ENCODE measurements at places on chromosomes 5 and 9.

- DNase-seq, result no peak
Observed at GRCh38 chr5:96649251-96649662, 12.9 kb upstream of the CAST start.

- no peak for DNase-seq
Observed at GRCh38 chr5:32055891-32056866, 117.9 kb downstream of the GOLPH3 start.

- DNase-seq, result no peak
Observed at GRCh38 chr5:168184103-168184502, 107.3 kb upstream of the WWC1 start.

- no peak for DNase-seq
Observed at GRCh38 chr5:180590543-180591310, 572 bp downstream of the SCGB3A1 start.

GRCh38 chr9:3951161-3951665 is 348.7 kb downstream of the GLIS3 start:
- no peak for DNase-seq

GRCh38 chr5:43336159-43336558 is 22.9 kb upstream of the HMGCS1 start:
- no peak for DNase-seq

- no peak for DNase-seq
Observed at GRCh38 chr9:109780453-109781033, 545 bp downstream of the PALM2AKAP2 start.

- DNase-seq, result no peak
Observed at GRCh38 chr5:157323107-157323706, 57.3 kb downstream of the CYFIP2 start.

GRCh38 chr5:66744040-66744439 is 147.8 kb downstream of the MAST4 start:
- DNase-seq, result no peak

DNA sequence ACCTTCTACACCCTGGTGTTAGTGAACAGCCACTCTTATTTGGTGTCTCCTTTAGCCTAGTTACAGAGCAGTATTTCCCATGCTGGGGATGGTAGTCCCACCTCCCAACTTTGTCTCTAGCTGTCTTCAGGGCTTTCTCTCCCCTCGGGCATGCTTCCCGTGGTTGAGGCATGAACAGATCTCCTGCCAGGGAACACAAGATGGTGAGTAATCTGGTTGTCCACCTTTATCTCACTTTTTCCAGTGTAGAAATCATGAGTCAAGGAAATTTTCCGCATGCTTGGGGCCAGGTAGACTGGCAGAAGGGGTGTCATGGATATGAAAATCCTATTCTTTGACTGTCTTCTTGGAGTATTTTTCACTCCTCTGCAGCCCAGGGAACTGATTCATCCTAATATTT is 532.9 kb downstream of the ANXA1 start:
- no peak for DNase-seq

DNA sequence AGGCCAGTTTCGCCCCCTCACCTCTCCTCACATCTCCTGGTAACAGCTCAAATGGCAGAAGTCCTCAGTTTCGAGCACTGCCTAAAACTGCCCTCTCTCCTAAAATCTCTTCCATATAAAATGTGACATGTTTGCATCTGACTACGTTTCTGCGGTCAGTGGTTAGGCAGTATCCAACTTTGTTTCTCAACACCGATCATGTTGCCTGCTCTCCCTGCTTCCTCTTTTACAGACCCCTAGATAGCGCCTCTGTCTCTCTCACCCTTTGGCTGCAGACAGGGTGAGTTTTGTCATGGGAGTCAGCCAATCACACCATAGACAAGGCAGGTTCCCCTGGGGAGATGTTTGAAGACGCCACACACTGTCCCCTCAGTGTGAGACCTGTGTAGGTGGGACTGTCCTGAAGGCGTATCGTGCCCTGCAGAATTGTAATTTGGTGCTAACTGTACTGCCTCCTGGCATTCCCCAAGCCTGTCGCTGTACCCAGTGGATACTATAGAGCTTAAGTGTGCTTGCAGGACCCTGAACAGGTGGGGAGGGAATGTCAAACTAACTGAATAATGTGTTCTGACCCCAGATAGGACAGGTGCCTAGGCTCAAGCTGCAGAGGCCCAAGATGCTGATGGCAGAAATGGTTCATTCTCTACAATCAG is 1.1 kb downstream of the HEXB start:
- no peak for DNase-seq

- DNase-seq, result no peak
Observed at GRCh38 chr5:126054577-126055347, 368.4 kb upstream of the GRAMD2B start.

DNA sequence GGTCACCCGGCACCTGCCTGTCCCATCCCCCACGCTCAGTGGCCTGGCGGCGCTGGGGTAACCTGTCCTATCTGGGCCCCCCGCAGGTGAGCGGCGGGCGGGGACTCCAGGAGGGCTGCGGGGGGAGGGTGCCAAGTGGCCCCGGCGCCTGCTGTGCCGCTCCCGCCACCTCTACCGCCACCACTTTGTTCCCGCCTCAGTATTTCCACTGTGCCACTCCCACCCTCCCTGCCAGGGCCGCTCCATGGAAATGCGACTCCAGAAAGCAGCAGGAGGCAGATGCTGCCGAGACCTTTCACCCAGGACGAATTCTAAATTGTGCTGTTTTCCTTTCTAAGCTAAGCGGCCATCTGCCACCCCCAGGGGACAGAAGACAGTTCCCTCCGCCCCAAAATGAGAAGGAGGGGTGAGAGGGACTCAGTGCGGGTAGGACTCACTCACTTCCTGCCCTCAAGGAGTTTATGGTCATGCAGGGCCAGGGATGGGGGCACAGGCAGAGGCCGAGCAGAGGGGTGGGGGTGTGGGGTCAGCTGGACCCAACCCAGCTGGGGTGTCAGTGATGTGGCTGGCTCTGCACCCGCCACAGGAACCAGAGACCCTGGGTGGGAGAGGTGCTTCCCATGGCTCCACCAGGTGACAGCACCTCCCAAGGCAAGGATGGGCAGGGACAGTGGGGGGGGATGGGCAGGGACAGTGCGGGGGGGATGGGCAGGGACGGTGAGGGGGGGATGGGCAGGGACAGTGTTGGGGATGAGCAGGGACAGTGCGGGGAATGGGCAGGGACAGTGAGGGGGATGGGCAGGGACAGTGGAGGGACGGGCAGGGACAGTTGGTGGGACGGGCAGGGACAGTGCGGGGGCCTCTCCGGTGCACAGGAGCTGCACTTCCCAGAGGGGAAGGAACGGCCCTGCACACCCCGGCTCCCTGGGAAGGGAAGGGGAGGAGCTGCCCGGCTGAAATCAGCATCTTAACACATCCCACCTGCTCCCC is 17.8 kb downstream of the NOTCH1 start:
- DNase-seq, result no peak

DNA sequence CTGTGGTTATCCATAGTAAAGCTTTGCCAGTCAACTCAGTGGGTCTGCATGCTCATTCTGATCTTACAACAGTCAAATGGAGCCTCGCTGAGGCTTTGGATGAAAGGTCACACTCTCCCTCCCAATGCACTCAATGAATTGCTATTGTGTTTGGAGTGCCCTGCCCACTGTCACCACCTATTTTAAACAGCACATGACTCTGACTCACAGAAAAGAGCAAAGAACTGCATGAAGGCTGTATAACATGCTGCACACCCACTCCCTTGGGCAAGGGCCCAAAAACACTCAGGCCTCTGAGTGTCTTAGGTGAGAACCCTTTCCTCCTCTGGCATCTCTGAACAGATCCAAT is 118.7 kb upstream of the CCDC112 start:
- DNase-seq, result no peak

- peak; percentile 2 for DNase-seq
Observed at GRCh38 chr5:44909004-44909403, 100.3 kb downstream of the MRPS30 start.

DNA sequence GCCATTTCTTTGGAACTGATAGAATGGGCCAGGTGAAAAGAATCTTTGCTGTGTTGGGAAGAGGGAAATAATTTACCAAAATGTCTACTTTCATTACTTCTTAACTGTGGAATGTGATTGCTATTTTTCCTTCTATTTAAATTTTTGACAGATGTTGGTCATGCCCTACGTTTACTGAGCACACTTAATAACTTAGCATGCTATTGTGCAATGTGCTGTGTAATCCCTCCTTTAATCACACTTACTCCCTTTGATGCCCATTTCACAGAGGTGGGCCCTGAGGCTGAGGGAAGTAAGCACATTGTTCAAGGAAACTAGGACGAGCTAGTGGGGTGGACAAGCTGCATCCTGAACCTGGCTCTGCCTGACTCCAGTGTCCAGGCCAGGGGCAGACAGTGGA is 47.8 kb upstream of the INSYN2B start:
- DNase-seq, result no peak

- DNase-seq, result no peak
Observed at GRCh38 chr5:173412566-173412965, 84.4 kb upstream of the STC2 start.

DNA sequence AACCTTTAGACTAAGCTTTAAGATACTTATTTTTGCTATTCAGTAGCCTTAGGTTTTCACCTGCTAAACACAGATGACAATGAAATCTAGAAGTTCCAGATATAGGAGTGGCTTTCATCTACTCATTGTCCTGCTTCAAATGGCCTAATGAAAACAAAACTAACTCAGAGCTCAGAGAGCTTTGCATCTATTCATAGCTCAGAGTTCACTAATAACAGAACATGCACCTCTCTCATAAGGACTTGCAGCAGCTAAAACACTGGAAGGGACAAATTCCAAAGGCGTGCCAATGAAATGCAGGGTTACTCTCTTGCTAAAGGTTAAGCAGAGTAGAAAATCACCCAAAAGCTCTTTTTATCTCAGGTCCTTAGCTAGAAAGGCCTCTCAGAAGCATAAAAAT is 29.0 kb downstream of the SLC31A2 start:
- DNase-seq, result no peak

DNA sequence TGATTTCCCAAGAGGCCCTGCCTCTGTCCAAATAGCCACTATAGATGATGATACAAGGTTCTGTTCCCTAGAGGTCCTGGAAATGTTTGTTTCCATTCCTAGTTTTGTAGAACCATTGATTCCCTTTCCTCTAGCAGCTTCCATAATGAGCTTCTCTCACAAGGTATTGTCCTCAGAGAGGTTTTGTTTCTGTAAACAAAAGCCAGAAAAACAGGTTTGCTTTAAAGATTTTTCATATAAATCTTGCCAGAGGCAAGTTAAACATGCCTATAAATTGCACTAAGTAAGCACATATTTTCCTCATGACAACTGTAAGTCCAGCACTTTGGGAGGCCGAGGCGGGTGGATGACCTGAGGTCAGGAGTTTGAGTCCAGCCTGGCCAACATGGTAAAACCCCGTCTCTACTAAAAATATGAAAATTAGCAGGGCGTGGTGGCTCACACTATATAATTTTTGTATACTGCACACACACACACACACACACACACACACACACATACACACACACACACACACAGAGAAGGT is 1787.7 kb downstream of the EFNA5 start:
- no peak for DNase-seq

DNA sequence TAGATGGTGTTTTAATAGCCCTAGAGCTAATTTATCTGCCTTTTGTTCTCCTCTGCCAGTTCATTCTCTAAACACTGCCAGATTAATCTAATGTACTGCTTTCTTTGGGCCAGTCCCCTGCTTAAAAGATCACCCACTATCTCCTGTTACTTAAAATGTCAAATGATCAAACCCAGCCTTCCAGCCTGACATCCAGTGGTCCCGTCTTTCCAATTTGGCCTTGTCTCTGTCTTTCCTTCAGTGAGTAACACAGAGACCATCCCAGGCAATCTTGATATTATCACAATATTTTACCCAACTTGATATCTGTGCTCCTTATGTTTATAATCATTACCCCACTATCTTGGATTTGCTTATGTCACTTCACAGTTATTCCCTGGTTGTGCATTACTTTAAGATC is 12.0 kb downstream of the PRR16 start:
- no peak for DNase-seq

DNA sequence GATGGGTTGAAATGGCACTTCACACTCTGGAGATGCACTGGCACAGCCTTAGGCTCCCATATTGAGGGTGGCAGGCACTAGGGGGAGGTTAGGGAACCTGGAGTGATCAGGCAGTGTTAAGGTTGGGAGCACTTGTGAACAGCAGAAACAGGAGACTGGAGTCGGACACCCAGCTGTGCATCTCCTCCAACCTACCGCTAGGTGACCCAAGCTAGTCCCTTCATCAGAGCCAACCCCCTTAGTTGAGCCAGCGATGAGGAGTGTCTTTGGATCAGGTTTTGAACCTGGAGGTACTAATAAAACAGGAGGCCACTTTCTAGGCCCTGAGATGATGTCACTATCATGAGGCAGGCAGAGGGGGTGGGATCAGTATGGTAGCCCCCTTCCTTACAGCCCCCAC is 1.7 kb downstream of the ACTL7B start:
- no peak for DNase-seq

DNA sequence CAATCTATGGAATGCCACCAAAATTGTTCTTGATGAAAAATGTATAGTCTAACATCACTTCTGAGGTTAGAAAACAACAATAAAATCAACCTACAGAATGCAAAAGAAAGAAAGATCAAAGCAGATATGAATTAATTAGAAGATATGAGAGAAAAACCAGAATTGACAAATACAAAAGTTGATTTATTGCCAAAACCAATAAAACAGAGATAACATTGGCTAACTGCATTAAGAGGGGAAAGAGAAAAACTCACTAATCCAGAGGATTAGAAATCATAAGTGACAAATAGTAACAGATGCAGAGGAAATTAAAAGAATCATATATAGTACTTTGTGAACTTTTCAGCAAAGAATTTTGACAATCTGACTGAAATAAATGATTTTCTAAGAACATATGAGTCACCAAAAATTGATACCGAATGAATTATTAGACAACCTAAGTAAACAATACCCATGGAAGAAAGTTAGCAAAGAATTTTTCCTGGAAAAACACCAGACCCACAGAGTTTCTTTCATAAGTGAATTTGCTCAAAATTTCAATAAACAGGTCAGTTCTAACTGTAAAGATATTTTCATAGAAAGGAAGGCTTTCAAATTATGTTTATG is 167.7 kb downstream of the AOPEP start:
- no peak for DNase-seq

Data from forelimb muscle (tissue), 1 donor.